Left kidney (tissue), 8 donors: ENCODE measurements at places on chromosomes 5 and 9.

DNA sequence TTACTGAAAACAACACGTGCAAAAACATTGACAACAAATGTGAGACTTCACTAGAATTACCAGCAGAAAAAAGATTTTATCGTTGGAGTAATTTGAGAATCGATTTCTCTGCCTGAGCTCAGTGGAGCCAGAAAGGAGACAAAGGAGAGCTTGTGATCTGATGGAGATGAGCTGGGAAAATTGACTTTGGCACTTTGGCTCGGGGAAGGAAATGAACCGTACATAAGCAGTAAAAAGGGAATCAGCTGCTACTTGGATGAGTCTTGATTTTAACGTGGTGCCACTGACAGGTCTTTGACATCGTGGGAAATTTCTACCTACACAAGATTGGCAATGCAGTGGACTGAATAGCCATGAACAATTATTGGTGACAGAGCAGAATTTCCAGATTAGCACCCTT, 244.7 kb upstream of the RPS23 start:
- no peak for DNase-seq

DNA sequence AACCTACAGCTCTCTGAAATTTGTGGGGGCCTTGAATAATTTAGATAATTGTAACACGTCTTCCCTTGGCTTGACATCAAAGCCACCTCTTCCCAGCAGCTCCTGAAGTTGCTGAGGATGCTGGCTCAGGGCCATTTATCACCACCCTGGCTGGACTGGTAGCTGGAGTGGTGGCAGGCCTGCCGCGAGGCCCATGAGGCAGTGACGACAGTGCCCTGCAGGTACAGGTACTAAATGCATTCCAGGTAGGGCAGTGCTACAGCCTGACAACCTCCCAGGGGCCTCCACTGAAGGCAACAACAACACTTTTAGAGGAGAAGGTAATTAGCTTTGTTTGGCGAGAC, 270.2 kb upstream of the KLF4 start:
- no peak for DNase-seq

DNA sequence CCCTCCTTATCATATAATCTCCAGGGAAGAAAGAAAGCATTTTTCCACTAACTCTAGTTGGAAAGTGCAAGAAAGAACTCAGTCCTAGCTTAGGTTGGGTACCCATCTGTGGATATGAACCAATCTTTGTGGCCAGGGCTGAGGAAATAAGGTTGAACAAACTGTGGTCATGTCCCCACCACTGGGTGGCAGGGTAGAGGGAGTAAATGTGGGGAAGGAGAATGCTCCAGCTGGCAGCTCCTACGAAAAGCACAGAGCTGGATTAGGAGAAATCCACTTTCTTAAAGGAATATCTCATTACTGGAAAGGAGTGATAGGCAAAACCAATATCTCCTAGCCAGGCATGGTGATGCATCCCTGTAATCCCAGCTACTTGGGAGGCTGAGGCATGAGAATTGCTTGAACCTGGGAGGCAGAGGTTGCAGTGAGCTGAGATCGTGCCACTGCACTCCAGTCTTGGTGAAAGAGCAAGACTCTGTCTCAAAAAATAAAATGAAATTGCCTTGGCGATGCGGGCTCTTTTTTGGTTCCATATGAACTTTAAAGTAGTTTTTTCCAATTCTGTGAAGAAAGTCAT, 175.1 kb downstream of the CCDC192 start:
- no peak for DNase-seq

- DNase-seq, result no peak
These were observed 324 bp downstream of the LPCAT1 start for GRCh38 chr5:1523480-1523792.

DNA sequence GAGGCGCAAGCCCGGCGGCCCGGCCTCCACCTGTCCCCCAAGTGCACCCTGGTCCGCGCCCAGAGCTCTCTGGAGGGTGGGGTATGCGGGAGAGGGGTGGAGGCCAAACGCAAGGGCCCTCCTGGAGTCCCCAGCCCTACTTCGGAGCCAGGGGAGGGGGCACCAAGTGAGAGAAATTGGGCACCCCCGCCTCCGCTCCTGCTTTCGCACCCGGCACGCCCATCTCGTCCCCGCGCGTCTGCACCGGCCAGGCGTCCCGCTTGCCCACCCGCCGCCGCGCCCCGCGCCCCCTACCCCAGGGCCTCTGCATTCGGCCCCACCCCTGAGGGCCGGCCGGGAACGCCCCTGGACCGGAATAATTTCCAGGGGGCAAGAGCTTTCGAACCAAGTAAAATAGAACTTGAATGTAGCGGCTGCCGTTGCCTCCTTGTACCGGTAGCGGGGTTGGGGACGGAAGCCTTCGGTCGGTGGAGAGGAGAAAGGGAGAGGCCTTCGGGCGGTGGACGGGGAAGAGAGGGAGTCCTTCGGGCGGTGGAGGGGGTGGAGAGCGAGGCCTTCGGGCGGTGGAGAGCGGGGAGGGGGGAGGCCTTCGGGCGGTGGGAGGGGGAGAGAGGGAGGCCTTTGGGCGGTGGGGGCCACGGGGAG, 694 bp upstream of the PHPT1 start:
- no peak for DNase-seq

DNA sequence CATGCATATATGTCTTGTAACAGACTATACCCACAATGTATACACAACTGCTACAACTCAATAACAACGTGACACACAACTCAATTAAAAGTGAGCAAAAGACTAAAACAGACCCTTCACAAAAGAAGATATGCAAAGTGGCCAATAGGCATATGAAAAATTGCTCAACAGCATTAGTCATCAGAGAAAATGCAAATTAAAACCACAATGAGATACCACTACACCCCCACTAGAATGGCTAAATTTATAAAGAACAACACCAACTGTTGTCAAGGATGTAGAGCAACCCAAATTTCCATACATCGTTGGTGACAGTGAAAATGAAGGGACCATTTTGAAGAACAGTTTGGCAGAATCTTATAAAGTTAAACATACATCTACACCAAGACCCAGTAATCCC, 38.9 kb downstream of the GABRB2 start:
- DNase-seq, result no peak

GRCh38 chr9:137544176-137544760, 5.9 kb downstream of the PNPLA7 start:
- no peak for DNase-seq

GRCh38 chr9:19231126-19231903, 822 bp downstream of the DENND4C start:
- no peak for DNase-seq

GRCh38 chr5:93884254-93884653, 142.9 kb upstream of the POU5F2 start:
- DNase-seq, result no peak

DNA sequence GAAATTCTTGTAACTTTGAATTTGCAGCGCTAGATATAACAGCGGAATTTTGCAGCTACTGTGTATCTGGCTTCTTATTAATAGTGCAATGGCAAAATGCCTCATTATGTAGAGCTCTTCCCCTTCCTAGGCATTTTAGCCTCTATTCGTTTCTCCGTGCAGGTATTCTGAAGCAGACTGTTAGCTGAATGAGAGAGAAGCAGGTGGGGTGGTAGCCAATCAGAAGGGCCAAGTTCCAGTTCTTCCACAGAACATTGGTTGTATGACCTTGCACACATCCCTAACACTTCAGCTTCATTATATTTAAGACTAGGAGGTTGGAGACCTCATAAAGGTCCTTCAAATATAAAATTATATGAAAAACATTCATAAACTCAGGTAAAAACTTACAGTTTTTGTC, 1.2 kb upstream of the VPS13A start:
- DNase-seq, result no peak

DNA sequence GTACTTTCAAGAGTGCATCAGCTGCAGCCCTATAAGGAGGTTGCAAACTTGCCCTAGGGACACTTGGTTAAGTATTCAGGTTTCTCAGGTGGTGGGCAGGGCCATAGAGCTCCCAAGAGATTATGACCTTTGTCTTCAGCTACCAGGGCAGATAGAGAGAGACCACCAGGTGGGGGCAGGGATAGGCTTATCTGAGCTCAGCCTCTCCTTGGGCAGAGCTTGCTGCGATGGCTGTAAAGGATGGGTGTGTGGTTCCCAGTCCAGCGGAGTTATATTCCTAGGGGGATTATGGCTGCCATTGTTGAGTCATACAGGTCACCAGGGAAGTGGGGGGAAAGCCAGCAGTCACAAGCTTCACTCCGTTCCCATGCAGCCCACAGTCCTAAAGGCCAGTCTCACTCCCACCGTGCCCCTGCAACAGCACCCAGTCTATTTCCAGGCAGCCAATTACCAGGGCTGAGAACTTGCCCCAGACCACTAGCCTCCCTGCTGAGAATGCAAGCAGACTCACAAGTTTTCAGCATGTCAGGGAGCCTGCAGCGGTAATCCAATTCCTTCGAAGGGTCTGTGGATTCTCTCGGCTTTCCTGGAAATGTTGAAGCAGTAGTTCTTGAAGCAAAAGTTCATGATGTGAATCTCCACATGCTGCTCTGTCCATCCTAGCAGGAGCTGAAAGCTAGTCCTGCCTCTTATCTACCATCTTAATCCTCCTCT, 151.5 kb downstream of the SLC12A2 start:
- no peak for DNase-seq

DNA sequence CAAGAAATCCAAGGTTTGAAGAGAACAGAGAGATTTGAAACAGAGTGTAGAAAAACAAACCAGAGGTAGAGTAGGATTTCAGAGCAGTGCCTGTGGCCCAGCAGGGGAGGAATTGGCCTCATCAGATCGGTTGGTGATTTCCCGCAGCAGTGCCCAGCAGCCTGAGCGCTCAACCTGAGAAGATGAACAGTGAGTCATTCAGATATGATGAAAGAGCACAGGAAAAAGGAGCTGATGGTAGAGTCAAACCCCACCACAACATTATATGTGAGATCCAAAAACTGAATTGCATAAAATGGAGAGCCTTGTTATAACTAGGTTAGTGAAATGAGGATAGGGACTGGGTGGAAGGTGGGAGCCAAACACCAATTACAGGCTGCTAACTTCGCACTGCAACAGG, 248.9 kb downstream of the PIK3R1 start:
- DNase-seq, result no peak

DNA sequence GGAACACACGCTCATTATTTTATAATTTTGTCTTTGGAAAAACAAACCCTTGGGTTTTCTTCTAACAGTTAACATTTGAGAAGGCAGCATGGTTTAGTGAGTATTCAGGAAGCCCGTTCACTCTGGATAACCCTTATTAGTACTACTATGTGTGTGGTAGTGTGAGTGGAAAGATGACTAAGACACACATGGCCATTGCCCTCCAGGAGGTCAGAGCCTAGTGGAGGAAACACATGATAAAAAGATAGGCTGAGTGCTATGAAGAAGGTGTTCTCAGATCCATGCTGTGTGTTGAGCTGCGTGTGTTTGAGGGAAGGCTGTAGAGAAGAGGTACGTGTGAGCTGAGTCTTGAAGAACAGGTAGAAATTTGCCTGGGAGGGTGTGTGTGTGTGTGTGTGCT, 8.4 kb downstream of the C5orf47 start:
- no peak for DNase-seq

- DNase-seq, result no peak
These were observed 128.2 kb upstream of the NFIB start for GRCh38 chr9:14441976-14442651.
